ENCODE measurements at places on chromosomes 6 and 20.

GRCh38 chr6:15132854-15133670 lies 112.8 kb upstream of the JARID2 start:
- DNase-seq: no peak

GRCh38 chr20:59665656-59666555 lies 61.6 kb downstream of the PHACTR3 start:
- no peak for DNase-seq

DNA sequence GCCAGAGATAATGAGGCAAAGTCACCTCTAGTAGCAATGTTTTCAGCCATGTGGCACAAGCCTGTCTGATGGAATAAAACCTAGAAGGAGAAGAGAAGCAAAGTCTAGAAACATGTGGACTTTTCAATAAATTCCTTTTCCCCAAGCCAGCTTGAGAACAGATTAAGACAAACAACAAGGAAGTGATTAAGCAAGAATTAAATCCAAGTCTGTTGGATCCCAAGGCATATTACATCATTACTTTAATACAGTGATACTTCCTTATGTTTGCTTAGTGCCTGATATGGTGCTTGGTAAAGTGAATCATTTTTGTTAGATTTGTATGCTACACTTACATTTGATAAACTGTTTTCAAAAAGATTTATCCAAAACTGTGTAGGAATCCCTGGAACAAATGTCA lies 260.3 kb upstream of the FAM83B start:
- no peak for DNase-seq

DNA sequence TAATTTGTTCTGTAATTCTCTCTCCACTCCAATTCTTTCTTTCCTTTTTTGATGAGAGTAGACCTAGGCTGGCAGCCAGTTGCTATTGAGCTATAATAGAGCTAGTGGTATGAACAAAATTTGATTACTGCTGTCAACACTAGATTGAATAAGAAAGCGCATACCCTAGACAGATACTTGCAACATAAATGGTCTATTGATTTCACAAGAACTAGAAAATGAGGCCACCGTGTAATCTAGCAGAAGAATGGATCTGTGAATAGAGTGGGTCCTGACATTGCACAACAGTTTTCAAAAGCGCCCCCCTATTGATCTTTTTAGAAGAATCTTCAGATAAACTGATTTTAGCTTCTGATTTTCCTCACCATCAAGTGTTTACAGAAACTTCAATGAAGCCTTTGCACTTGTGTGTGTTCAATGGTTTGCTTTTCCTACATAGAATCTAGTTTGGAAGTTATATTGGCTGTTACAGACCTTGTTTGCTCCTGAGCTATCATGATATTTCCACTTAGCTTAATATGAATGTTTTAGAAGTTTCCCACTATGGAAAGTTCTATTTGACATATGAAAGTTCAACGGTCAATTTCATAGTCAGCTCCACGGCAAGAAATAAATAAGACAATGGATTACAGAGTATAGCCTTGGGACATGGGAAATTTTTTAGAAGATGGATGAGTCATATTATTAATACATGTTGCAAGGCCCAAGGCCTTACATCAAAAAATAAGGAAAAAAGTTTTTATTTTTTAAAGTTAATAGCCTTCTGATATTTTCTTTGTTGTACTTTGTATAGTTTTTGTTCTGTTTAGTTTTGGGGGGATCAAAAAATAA lies 55.6 kb downstream of the UTRN start:
- DNase-seq: no peak

GRCh38 chr20:36573798-36574365 lies 485 bp downstream of the TGIF2 start:
- DNase-seq: peak; percentile 43

DNA sequence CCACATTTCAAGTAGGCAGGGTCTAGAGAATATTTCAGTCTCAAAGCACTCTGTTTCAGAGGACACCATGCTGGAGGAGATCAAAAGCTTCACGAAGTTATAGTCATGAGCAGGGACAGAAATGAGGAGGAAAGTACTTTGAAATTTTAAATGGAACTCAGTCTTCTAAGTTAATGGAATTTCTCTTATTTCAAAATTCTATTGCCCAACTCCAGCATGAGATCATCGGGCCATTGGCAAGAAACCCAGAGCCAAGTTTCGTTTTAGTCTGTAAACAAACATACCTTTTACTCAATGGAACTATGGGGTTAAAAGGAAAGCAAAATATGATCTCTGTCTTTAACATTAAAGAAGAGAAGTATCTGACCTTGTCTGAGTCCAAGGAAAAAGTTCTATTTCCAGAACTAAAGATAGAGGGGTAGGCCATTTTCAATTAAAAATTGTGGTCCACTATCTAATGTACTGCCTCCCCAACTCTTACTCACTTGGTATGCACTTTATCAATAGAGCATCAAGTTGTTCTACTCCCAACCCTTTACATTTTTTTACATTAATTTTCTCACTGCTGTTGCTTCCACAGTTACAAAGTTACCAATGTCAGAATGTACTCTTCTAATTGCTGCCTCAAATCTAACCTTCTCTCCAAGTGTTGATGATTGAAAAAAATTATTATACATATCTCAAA lies 235.3 kb upstream of the NRSN1 start:
- no peak for DNase-seq

GRCh38 chr6:119313937-119314884 lies 35.4 kb downstream of the MAN1A1 start:
- peak; percentile 70 for DNase-seq

DNA sequence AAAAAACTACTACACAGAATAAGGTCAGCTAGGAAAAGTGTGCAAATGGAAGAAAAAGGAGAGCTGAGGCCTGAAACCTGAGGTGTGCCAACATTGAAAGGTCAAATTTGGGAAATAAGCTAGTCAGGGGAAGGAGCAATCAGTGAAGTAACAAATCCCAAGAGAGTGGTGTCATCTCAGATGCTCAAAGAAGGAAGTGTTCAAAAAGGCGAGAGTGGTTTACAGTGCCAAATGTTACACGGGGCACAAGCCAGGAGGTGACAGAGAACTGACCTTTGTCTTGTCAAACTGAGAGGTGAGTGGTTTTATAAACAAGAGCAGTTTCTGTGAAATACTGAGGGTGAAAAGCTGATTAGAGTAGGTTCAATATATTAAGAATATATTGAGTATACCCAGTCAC lies 83.0 kb upstream of the TCF21 start:
- no peak for DNase-seq

DNA sequence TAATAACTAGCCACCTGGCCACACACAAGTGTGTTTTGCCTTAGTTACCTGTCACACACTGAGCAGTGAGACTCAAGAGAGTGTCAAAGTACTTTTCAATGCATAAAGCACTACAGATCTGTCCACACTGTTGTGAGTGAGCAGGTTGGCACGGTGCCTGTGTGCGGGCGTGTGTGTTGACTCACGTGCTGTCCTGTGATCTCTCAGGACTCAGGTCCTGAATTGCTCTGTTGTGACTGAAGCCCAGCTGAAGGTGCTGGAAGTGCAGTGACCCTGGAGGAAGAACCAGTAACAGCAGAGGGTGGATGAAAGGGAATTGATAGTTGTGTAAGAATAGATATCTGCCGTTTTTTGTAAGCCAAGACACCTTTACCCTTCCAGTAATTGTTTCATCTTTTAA lies 18.3 kb downstream of the SLC16A10 start:
- DNase-seq: peak; percentile 51

DNA sequence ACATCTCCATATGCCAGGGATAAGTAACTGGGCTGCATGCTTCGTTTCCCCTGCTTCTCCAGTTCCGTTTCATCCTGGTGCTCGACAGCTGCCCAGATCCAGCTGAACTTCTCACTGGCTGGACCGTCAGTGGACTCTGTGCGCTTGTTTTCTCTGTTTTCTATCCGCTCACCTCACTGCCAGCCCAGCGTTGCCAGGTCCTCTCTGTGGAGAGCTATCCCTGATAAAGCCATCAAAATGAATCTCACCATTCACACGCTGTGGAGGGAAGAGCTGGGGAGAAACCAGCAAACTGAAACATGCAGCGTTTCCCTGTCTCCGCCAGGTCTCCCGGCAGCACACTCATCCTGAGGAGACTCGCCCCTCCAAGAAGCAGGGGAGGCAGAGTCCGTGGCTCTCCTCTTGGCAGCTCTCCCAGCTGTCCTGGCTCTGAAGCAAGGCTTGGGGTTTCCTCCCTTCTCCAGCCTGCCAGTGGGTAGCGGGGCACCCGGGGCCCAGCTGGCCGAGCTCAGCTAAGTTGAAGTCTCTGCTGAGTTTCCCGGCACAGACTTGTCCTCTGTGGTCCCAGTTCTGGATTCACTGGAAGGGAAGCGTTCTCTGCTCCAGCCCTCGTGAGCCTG lies 160.9 kb downstream of the DTNBP1 start:
- DNase-seq: no peak

- DNase-seq: no peak
These were observed 190.1 kb upstream of the VGLL2 start for GRCh38 chr6:117075218-117075617.

- no peak for DNase-seq
These were observed 64.2 kb upstream of the CCN6 start for GRCh38 chr6:111989743-111990142.

DNA sequence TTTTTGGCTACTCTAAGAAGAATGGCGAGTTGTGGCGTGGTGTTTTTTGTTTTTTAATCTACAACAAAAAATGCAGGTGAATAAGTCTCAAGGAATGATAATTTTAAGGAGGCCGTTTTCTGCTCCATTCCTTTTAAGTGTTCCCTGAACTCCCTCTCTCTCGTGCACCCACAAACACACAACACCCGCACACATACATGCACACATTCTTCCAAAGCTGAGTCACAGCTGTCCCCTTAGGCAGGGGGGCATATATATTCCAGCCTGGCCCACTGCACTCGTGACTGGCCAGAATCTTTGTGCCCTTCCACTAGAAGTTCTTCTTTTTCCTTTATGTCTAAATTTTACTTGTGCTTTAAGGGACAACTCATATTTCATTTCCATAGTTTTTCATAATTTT lies 405.7 kb downstream of the LMBRD1 start:
- DNase-seq: no peak

- no peak for DNase-seq
These were observed 213.8 kb downstream of the IBTK start for GRCh38 chr6:82033631-82034211.

DNA sequence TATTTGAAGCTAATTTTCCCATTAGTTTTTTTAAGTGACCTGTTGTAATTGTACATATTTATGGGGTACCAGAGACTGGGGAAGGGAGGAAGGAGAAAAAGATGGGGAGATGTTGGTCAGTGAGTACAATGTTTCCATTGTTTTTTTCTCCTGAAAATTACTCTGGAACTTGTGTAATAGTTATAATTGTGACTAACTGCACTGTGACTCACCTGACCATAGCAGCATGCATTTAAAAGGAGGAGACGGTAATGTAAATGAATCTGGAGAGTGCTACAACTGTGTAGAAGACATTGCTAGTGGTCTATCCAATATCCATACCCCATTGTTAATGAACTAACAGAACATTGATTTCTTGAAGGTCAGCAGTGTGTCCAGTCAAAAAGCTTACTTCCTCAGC lies 133.4 kb downstream of the RFPL4B start:
- DNase-seq: no peak

GRCh38 chr6:158033751-158034702 lies 52.4 kb downstream of the SYNJ2 start:
- DNase-seq: no peak

GRCh38 chr6:145116591-145117178 lies 618.6 kb downstream of the EPM2A start:
- DNase-seq: no peak

GRCh38 chr6:98041921-98042320 lies 758.9 kb upstream of the MMS22L start:
- no peak for DNase-seq

GRCh38 chr20:63154395-63154794 lies 61.5 kb downstream of the YTHDF1 start:
- DNase-seq: no peak

- peak; percentile 70 for DNase-seq
These were observed 45.3 kb downstream of the SMLR1 start for GRCh38 chr6:130872250-130873095.

GRCh38 chr6:157383471-157383870 lies 2.5 kb downstream of the ZDHHC14 start:
- no peak for DNase-seq

DNA sequence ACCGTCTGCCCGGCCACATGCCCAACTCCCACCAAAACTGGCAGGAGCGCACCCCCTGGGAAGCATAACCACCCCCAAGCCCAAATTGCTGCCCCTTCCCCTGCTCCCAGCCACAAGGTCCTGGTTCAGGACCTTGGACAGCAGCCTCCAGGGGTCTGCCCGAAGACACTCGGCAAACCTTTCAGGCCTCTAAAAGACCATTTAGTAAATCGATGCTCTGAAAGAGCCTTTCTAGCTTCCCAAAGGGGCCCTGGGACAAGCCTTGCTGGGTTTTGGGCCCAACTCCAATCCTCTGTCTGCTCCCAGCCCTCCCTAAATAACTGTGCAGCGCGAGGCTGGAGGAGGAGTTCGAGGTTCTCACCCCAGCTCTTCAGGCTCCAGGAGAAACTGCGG lies 30.5 kb downstream of the GRM4 start:
- DNase-seq: peak; percentile 20

- peak; percentile 35 for DNase-seq
These were observed 33.0 kb upstream of the HFE start for GRCh38 chr6:26053992-26054780.

- no peak for DNase-seq
These were observed 118.1 kb downstream of the MYB start for GRCh38 chr6:135299256-135299655.

- no peak for DNase-seq
These were observed 641 bp downstream of the SF3B5 start for GRCh38 chr6:144094731-144095133.

GRCh38 chr20:47304287-47304686 lies 52.2 kb downstream of the ZMYND8 start:
- DNase-seq: no peak

DNA sequence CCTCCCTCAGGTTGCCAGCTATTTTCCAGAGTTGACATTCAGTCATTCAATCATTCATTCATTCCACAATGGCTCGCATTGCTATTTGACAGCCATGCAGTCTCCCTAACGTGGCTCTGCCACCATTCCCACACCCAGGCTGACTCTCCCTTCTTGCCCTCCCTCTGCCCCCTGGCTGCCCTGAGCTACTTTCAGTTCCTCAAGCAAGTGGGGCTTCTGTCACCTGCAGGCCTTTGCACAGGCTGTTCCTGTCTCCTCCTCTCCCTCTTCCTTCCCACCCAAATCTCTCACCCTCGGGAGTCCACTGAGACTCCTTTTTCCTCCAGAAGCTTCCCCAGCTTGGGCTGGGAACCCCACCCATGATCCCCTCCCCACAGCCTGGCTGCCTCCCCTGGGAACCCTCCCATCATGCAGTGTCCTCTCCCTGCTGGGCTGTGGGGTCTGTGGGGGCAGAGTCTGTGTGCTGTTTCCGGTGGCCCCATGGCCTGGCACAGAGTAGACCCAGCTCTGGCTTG lies 2.6 kb downstream of the PACSIN1 start:
- DNase-seq: no peak

DNA sequence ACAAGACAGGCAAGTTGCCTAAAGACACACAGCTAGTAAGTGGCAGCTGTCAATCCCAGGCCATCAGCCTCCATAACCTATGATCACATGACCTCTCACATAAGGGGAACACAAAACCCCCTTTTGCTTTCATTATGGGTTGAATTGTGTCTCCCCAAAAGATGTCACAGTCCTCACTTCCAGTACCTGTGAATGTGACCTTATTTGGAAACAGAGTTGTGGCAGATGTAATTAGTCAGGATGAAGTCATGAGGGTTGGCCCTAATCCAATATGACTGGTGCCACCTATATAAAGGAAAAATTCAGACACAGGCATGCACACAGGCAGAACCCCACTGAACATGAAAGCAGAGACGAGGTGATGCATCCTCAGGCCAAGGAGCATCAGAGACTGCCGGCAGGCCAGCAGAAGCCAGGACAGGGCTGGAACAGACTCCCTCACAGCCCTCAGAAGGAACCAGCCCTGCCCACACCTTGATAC lies 33.6 kb downstream of the GFOD1 start:
- DNase-seq: peak; percentile 61
